ENCODE measurements at places on chromosomes 1 and 21. TPM values are rescaled to one million over a fixed set of nuclear protein-coding genes. Genes with fewer than 3 reads are reported as not detected.

BPNT1 gene
- 26.1 TPM for total RNA-seq

DNA sequence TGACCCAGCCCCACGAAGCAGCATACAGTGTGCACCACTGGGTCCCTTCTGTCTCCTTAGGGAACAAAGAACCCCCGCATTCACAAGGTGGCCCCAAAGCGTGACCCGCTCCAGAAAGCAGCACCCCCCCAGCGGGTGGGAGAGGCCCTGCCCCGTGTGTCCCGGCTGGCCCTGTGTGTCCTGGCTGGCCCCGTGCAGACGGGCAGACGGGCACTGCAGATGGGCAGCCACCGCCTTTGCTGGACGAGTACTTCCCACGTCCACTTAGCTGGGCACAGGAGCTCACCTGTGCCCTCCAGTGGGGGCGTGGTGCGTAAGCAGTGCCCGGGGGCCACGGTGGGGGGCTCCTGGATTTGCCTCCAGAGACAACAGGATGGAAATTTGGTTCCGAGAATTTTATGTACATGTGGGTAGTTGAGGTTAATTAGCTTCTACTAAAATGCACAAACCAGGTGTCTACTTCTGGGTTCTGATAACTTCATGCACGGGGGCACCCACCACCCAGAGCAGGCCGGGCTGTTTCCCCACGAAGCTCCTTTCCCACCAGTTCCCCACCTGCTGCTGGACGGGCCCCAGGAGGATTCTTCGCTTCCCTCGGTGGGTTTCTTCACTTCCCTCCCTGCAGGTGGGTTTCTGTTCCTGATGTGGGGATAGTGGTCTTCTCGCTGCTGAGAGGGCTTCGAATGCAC, 33.2 kb upstream of the SLC19A1 start:
- DNase-seq, result peak; percentile 17
- H3K27ac ChIP-seq, result no peak overlapping the region
- H3K4me1 ChIP-seq, result no peaks in the 10 kb centered on the region
- H3K27me3 ChIP-seq, result no peaks in the 10 kb centered on the region
- H3K4me3 ChIP-seq, result no peak overlapping the region
- H3K36me3 ChIP-seq, result no peaks in the 10 kb centered on the region

RPS6KC1 gene
- total RNA-seq, result 8.0 TPM

RHD gene
- 0.22 TPM for total RNA-seq

GRCh38 chr1:176494436-176494835, 31.5 kb downstream of the PAPPA2 start:
- no peaks in the 10 kb centered on the region for H3K27me3 ChIP-seq
- DNase-seq, result no peak
- H3K36me3 ChIP-seq, result no peaks in the 10 kb centered on the region
- no peak overlapping the region for H3K27ac ChIP-seq
- no peak overlapping the region for H3K4me3 ChIP-seq

KCNQ4 gene
- 0.12 TPM for total RNA-seq

Measured in right lobe of liver (tissue), 6 donors.